A549 treated with CpdA at 1 μM for 4 hours (cell line): ENCODE measurements at places on chromosomes 12 and 14. TPM values are rescaled to one million over a fixed set of nuclear protein-coding genes. Genes with fewer than 3 reads are reported as not detected.

Gene SLC8A3
- total RNA-seq: not detected in 5 replicates

Gene CARMIL3
- total RNA-seq: 0.38 to 0.56 TPM (median 0.45 TPM) in 5 replicates

Gene BDKRB1
- total RNA-seq: 0.47 to 1.9 TPM (median 1.8 TPM) in 5 replicates

Gene ACADS
- 8.0 to 11.6 TPM (median 9.7 TPM) in 5 replicates for total RNA-seq

Gene TSPAN19
- 0.31 TPM in 1 of 5 replicates, not detected in the others for total RNA-seq

Gene PPP4R4
- total RNA-seq: 0.22 to 0.59 TPM (median 0.24 TPM) in 5 replicates

Gene GPR135
- 1.0 to 1.6 TPM (median 1.4 TPM) in 5 replicates for total RNA-seq

Gene NPAS3
- not detected in 5 replicates for total RNA-seq

Gene SCFD1
- total RNA-seq: 36.5 to 47.8 TPM (median 36.9 TPM) in 5 replicates

Gene PAWR
- 45.0 to 83.5 TPM (median 59.9 TPM) in 5 replicates for total RNA-seq

Gene ZNF140
- total RNA-seq: 9.5 to 10.3 TPM (median 9.9 TPM) in 5 replicates

Gene MMP19
- total RNA-seq: 0.06 to 0.22 TPM (median 0.15 TPM) in 4 of 5 replicates, not detected in the other

Gene EID3
- total RNA-seq: 8.4 to 12.7 TPM (median 8.5 TPM) in 5 replicates

Gene TMEM52B
- 0.05 to 0.47 TPM (median 0.23 TPM) in 4 of 5 replicates, not detected in the other for total RNA-seq

Gene SERPINA3
- 5.4 to 7.6 TPM (median 5.7 TPM) in 5 replicates for total RNA-seq

Gene OLR1
- total RNA-seq: 0.75 to 2.6 TPM (median 1.3 TPM) in 5 replicates
